HT-29 (cell line): ENCODE measurements at places on chromosomes 7 and 10.

GRCh38 chr10:22246680-22247391 is 29.0 kb upstream of the EBLN1 start:
- DNase-seq = peak; percentile 21

DNA sequence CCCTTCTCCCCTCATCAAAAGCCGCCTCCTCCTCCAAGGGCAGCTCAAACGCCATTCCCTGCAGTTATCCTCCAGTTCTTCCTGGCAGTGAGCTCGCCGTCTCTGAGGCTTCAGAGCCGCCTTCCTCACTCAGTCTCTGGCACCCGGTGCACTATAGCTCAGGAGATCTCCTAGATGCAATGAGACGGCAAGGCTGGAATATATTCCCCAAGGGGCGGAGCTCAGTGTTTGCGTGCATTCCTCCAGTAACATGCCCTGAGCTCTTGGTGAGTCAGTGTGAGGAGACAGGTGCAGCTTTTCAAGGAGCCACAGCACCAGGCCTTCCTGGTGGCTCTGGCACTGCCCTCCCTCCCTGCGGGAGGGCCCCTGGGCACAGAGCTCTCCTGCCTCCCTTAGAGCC is 512.6 kb upstream of the FOXK1 start:
- peak; percentile 10 for DNase-seq

DNA sequence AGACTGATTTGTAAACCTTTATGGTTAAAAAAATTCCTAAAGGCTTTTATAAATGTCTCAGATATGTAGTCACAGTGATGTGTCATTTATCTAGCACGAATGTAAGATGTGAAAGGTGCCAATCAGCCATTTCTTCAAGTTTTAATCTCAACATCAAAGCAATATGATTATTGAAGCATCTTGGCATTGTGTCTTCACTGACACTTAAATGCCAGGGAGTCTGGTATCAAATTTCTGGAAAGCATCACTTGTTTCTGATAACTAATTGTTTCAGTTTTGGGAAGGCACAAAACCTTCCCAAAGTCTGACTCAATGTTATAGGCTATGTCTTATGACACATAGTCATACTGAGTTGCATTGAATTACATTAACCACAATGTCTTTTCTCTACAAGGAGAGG is 492.0 kb upstream of the CNTNAP2 start:
- no peak for DNase-seq

DNA sequence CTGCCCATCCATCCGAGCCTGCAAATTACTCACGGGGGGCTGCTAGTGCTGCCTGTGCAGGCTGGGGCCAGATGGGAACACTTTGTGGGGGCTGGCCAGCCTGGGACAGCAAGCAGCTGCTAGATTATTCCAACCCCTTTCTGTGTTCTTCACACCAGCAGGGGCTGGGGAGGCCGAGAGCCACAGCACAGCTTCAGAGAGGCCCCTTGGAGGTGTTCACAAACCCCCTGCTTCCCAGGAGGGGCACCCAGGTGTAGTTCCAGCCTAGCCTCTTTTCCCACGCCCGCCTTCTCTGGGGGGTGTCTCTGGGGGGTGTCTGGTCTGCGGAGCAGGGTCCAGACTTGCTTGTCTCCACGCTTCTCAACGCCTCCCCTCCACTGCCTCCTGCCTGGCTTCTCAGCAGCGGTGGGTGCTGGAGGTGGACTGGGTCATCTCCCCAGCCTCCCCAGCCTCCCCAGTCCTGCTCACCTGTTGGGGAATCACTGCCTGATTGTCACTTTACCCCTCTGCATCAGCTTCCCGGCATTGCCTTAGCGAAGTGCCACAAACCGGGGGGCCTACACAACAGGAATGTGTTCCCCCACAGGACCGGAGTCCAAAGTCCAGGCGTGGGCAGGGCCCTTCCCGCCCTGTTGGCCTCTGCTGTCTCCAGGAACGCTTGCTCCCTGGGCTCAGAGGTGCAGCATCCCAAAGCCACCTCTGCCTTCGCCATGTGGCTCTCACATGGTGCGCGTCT is 74.0 kb upstream of the EN2 start:
- DNase-seq = no peak

DNA sequence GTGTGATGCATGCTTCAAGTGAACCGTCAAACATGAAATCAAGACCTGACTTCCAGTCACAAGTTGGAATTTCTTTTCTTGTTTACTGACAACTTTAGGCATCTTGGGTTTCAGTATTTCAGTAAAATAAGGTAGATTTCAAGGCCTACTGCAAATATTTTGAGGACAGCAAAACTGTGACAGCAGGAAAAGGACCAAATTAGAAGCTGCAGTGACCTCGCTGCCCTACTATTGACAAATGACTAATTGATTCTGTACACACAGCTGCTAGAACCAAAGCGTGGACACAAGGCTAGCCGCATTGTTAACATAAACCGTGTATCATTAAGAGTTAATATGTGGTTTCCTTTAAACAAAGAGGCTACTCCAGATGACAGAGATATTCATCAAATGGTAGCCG is 105.7 kb upstream of the SEC61G start:
- DNase-seq = peak; percentile 37

DNA sequence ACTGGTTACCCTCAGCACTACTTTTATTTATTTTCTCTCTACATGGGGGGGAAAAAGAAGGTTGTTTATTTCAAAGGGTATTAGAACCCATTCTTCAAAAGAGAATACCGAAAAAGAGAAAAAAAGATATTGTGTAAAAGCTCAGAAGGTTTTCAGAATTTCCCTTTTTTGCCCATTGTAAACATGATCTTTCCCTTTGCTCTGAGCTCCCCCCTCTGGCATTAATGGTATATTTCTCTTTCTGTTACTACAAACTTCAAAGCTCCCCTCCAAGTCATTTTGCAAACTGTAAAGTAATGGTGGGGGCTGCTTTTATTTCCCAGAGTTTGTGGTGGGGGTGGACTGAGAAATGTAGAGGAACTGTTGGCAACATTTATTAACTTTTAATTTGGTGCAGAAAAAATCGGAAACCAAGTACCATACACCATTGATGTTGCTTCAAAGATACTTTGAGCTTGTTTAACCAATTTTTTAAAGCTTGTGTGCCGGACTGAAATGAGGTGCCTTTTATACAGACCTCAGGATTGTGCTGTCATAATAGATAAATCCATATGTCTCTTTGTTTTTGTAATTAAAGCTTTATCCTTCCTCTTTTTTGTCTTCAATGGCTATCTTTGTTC is 181.5 kb downstream of the EXOC4 start:
- peak; percentile 39 for DNase-seq

- no peak for DNase-seq
These were observed 26.0 kb upstream of the ZNF273 start for GRCh38 chr7:64876792-64877713.

- no peak for DNase-seq
These were observed 163.9 kb downstream of the CACNB2 start for GRCh38 chr10:18303851-18304801.

DNA sequence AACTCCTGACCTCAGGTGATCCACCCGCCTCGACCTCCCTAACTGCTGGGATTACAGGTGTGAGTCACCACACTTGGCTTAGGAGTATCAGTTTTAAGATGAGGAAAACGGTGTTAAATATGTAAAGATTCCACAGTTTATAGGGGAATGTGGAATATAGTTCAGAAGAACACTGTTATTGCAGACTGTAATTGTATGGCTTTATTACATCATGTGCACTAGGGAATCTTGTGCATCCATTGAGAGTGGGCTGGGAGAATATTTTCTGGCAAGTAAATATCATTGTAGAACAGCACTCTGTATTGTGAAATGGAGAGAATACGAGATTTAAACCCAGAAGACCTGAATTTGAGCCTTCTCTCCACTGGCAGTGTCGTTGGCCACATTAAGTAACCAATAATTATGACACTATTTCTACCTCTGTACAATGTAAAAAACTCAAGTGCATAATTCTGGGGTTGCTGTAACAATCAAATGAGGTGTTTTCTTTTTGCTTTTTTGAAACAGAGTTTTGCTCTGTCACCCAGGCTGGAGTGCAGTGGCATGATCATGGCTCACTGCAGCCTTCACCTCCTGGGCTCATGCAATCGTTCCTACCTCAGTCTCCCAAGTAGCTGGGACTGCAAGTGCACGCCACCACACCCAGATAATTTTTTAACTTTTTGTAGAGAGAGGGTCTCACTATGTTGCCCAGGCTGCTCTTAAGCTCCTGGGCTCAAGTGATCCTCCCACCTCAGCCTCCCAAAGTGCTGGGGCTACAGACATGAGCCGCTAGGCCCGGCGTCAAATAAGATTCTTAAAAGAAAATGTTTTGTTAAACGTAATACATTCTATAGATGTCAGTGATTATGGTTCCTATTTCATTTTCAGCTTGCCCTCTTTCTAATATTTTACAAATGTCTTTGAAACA is 12.0 kb upstream of the PARD3 start:
- DNase-seq = no peak

DNA sequence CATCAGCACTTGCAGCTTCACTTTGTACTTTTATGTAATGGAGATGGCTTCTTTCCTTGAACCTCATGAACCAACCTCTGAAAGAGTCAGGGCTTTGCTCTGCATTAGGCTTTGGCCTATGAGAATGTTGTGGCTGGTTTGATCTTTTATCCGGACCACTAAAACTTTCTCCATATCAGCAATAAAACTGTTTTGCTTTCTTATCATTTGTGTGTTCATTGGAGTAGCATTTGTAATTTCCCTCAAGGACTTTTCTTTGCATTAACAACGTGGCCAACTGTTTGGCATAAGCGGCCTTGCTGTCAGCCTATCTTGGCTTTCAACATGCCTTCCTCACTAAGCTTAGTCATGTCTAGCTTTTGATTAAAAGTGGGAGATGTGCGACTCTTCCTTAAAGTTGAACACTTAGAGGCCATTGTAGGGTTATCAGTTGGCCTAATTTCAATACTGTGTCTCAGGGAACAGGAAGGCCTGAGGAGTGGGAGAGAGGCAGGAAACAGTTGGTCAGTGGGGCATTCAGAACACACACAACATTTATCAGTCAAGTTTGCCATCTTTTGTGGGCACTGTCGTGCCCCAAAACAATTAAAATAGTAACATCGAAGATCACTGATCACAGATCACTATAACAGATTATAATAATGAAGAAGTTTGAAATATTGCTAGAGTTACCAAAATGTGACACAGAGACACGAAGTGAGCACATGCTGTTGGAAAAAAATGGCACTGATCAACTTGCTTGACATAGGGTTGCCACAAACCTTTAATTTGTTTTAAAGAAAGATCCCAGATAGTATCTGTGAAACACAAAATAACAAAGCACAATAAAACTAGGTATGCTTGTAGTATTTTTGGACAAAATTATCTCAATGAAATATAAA is 64.7 kb downstream of the NRF1 start:
- DNase-seq = no peak

DNA sequence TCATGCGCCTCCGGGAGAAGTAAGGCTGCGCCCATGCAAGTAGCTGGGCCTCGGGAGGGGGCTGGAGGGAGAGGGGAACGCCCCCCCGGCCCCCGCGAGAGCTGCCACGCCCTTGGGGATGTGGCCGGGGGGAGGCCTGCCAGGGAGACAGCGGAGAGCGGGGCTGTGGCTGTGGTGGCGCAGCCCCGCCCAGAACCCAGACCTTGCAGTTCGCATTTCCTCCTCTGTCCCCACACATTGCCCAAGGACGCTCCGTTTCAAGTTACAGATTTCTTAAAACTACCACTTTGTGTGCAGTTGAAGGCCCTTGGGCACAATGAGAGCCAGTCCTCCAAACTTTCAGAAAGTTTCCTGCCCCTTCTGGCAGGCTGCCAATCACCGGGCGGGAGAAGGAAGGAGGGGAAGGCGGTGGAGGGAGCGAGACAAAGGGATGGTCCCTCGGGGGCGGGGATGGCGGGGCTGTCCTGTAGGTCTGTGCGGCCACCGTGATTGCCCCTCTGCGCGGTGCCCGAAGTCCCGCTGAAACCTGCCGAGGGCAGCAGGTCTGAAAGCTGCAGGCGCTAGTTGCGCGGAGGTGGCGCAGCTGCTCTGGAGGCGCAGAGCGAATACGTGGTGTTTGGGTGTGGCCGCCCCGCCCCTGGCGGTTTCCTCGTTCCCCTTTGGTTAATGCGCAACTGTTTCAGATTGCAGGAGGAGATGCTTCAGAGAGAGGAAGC is 2.1 kb downstream of the VIM start:
- DNase-seq = peak; percentile 85

DNA sequence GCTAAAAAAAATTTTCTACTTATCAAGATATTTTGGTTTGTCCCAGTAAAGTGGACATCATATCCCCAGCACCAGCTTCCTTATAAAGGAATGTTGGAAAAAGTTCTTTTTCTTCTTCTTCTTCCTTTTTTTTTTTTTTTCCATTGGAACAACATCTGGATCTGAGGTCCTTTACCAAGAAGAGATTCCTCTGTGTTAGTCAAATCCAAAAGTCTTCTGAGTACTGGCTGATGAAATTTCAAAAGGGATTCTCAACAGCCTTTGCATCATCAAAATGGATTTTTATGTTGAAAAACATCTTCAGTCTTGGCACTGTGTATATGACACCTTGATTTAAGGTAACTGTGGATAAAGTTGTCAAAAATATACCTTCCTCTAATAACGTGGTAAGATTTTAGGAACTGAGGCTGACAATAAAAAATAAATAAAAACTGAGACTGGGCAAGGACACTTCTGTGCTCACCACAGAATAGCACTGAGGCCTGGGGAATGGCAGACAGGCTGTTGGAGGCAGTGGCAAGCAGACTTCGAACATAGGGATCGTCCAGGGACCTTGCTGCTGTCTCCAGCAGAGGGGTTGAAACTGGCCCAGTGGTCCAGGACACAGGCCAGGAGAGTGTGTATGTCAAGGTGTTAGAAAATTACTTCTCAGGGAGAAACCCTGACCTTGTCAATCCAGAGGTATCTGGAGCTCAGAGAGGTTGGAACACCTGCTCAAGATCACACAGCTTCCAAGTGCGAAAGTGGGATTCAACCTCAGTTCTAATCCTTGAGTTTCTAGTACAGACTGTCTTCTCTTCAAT is 130.4 kb downstream of the PTPN20 start:
- DNase-seq = no peak

GRCh38 chr7:96953676-96954513 is 51.5 kb upstream of the DLX6 start:
- no peak for DNase-seq

GRCh38 chr10:93701866-93702209 is 554 bp downstream of the FRA10AC1 start:
- DNase-seq = no peak

DNA sequence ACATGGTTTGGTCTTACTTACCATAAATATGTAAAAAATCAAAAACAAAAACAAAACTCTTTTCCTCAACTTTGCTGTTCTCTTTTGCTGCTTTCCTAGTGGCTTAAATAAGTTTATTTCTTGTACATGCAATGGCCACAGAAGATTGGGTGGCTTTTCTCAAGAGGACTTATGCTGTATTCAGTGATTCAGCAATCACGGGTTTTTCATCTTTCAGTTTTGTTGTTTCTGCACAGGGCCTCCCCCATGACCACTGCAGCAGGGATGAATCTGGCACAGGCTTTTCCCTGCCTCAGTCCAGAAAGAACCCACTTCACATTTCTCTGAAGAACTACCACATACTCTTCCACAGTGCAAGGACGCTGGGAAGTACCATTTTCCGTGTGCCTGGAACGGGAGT is 355.0 kb downstream of the RNLS start:
- no peak for DNase-seq

- DNase-seq = no peak
These were observed 12.5 kb downstream of the STN1 start for GRCh38 chr10:103905441-103905840.
